H1 (cell line): ENCODE measurements at places on chromosomes 16 and 17.

DNA sequence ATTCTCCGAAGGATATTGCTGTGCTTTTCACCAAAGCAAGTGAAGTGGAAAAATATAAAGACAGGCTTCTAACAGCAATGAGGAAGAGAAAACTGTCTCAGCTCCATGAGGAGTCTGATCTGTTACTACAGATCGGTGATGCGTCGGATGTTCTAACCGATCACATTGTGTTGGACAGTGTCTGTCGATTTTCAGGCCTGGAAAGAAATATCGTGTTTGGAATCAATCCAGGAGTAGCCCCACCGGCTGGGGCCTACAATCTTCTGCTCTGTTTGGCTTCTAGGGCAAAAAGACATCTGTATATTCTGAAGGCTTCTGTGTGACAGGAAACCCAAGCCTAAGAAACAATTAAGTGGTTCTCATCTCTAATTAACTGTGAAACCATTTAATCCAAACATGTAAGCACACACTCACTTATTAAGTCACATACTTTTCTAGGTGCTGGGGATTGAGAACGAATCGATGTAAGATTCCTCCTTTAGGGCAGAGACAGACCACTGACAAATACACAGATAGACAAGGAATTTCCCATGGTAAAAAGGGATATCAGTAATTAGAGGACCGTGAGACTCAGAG, 22.8 kb downstream of the SLFN5 start:
- no peak for DNase-seq

GRCh38 chr16:65406933-65407332, 285.1 kb upstream of the CDH11 start:
- no peak for DNase-seq

- no peak for DNase-seq
Observed at GRCh38 chr16:74788108-74788507, 13.5 kb upstream of the FA2H start.

- no peak for DNase-seq
Observed at GRCh38 chr16:81710596-81710995, 68.5 kb upstream of the PLCG2 start.

DNA sequence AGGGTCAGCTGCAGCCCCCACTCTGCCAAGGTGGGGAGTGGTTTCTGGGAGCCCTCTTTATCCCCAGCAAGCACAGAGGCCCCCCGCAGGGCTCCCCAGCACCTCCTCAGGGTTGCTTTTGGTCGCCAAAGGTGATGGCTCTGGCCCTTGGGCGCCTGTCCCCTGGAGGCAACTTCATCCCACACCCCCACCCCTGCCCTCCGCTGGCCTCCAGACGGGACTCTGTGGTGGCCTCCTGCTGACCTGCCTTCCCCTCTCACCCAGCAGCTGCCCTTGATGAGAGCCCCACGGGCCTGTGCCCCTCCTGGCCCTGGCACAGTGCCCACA, 7.8 kb upstream of the RHOT2 start:
- no peak for DNase-seq

GRCh38 chr17:41103896-41104295, 1.3 kb upstream of the KRTAP4-9 start:
- DNase-seq = no peak

DNA sequence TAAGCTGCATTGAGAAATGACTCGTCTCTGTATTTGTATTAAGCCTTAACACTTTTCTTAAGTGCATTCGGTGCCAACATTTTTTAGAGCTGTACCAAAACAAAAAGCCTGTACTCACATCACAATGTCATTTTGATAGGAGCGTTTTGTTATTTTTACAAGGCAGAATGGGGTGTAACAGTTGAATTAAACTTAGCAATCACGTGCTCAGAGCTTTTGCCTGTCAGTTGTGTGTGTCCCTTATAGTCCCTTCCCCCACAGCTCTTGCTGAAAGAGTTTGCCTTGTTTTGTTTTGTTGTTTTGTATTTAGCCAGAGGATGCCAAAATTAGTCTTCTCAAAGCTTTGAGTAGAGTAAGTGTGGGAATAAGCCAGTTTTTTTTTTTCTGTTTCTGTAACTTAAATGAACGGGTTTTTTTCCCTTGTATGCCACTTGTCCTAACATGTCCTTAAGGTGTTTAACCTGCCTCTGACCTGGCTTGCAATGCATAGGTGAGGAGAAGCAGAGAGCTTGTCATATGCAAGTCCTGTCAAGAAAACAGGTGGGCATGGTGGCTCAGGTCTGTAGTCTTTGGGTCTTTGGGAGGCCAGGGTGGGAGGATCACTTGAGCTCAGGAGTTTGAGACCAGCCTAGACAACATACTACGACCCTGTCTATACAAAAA, 4.6 kb upstream of the MAPK8IP3 start:
- no peak for DNase-seq
